ENCODE measurements at places on chromosomes 11 and 22. TPM values are rescaled to one million over a fixed set of nuclear protein-coding genes. Genes with fewer than 3 reads are reported as not detected.

CDKN1C gene
- total RNA-seq: 12.2 TPM

MS4A6A gene
- 237 TPM for total RNA-seq

LAYN gene
- total RNA-seq: 0.42 TPM

RFPL2 gene
- total RNA-seq: 0.10 TPM

ELF5 gene
- total RNA-seq: not detected

TECTA gene
- total RNA-seq: 0.10 TPM

THYN1 gene
- 22.5 TPM for total RNA-seq

SCO2 gene
- 33.8 TPM for total RNA-seq

LMF2 gene
- total RNA-seq: 22.8 TPM

CADM1 gene
- total RNA-seq: 4.2 TPM

HPX gene
- total RNA-seq: 0.31 TPM

C11orf97 gene
- total RNA-seq: not detected

SCGB1A1 gene
- not detected for total RNA-seq

NRGN gene
- 58.9 TPM for total RNA-seq

TRAPPC4 gene
- total RNA-seq: 54.5 TPM

DRICH1 gene
- 0.73 TPM for total RNA-seq

PRR33 gene
- not detected for total RNA-seq

UPK3A gene
- total RNA-seq: 0.94 TPM

ZNF195 gene
- total RNA-seq: 15.2 TPM

CFAP300 gene
- not detected for total RNA-seq

APOL3 gene
- 84.2 TPM for total RNA-seq

AMOTL1 gene
- 0.94 TPM for total RNA-seq

Data from mononuclear cell (primary cell).